Stimulated activated CD4-positive, alpha-beta T cell treated with anti-CD3 and anti-CD28 coated beads, Interleukin-12 subunit alpha, Interleukin-12 subunit beta, amount 100 ng/mL, for 24 hours (primary cell): ENCODE measurements at places on chromosomes 16 and 17.

DNA sequence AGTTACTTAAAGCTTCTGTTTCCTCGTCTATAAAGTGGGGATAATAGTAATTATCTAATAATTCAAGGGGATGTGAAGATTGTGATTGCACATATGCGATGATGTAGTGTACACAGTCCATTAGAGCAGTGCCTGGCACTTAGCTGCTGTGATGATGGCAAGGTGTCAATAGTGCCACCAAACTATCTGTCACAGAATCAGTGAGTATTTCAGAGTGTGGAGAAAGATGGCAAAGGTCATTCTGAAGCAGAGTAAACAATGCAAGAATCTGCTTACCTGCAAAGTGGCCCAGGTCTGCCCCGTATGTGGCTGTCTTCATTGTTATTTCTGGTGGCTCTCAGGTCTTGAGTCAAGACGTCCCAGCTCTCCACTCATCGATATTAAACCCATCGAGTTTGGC, 15.1 kb downstream of the SYT17 start:
- no peak for DNase-seq

DNA sequence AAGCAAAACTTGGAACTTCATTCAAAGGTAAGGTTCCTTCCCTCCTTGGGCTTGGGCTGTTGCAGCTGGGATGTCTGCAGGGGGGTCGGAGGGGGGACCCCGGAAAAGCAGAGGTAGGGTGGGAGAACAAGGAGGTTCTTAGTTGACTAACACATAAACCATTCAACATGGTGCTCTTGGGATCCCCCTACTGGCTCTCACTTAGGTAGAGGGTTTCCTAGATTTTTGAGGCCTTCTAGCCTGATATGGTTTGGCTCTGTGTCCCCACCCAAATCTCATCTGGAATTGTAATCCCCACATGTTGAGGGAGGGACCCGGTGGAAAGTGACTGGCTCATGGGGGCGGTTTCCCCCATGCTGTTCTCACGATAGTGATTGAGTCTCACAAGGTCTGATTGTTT, 93.9 kb downstream of the RGS9 start:
- DNase-seq, result no peak

- DNase-seq, result no peak
Observed at GRCh38 chr16:50887500-50888298, 145.8 kb downstream of the CYLD start.

DNA sequence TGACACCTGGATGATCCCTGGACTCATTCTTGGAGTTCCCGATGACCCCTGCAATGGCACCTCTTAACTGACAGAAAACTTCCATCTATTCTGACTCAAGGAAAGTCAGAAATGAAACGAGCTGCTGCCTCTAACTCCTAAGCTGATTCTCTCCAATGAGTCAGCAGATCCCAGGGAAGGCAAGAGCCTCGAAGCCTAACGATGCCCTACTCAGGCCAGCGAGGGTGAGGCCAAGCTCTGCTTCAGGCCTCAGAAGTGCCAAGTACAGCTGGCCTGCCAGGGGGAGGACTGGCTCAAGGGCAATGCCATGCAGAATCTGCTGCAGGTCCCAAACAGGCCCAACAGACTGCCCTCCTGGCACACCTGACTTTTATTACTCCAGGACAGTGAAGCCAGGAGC, 36.3 kb downstream of the PLXDC1 start:
- DNase-seq, result no peak

DNA sequence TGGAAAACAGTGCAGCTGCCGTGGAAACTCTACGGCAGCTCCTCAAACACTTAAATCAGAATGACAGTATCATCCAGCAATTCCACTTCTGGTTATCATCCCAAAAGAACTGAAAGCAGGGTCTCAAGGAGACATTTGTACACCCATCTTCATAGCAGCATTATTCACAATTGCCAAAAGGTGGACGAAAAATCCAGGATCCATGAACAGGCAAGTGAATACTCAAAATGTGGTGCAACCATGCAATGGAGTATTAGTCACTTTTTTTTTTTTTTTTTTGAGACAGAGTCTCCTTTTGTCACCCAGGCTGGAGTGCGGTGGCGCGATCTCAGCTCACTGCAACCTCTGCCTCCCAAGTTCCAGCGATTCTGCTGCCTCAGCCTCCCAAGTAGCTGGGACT, 10.6 kb upstream of the AATK start:
- no peak for DNase-seq

- DNase-seq, result no peak
Observed at GRCh38 chr17:38608648-38609047, 2.9 kb upstream of the SRCIN1 start.

DNA sequence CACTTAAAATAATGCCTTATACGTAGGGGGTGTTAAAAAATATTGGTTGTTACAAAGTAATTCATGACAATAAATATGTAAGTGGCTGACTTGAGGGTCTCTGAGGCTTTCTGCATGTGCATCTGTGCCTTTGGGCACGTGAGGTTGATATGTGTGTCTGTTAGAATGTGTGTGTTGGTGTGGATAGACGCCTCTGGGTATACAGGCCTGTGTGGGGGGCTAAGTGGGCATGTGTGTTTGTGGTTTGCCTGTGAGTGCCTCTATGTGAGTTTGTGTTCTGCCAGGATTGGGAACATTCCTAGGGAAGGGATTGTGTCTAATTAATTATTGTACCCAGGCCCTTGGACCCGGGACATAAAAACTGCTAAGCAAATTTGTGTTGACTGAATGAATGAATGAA, 19.0 kb downstream of the GP2 start:
- DNase-seq, result no peak

- no peak for DNase-seq
Observed at GRCh38 chr16:87367529-87367928, 16.0 kb downstream of the FBXO31 start.

DNA sequence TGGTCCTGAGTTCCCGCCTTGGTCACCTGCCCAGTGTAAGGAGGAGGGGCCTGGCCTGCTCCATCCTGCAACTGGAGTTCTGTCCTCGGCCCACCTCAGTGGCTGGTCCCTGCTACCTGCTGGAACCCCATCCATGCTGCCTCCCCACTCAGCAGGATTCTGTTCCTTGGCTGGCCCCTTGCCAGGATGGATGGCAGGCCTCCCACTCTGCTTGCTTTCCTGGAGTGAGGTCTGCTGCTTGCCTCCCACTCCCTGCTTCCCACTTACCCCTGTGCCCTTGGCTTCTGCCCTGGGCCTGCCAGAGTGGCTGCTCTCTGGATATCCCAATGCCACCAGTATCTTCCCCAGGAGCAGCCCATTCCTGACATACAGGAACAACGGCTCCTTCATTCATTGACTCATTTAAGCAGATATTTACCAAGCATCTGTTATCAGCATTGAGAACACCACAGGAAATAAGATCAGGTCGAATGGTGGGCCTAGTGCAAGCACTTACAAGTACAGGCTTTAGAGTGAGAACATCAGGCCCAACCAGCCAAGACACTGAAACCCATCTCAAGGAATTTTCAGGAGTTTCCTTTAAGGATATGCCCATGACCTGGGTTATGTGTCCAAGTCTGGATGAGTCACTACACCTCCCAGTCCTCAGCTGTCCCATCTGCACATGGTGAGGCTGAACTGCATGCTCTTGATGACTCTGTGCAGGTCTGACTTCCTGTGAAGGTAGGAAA, 17.0 kb upstream of the RPRML start:
- DNase-seq, result no peak

DNA sequence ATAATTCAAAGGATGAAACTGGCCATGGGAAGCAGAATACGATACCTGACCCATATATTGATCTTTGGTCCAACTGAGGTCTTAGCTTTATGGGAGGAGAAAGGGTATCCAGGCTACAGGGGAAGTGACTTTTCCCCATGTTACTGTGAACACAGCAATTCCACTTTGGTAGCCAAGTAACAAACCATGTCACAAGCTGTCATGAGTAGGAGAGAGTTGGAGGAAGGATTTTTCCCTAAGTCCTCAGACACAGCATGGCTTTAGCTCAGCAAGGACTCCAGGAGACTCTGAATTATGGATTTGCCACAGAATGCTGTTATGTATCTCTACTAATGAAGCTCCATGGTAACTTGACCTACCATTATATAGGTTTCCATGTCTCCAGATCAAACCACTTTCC, 56.5 kb upstream of the GNAO1 start:
- DNase-seq, result no peak

GRCh38 chr17:17911001-17911613, 61.1 kb downstream of the TOM1L2 start:
- DNase-seq, result no peak

- no peak for DNase-seq
Observed at GRCh38 chr17:10151667-10152496, 46.5 kb downstream of the GAS7 start.

GRCh38 chr17:65660947-65661346, 99.5 kb upstream of the AXIN2 start:
- DNase-seq, result no peak

- DNase-seq, result no peak
Observed at GRCh38 chr17:62690168-62690897, 62.9 kb downstream of the MRC2 start.
